ENCODE measurements at places on chromosomes 7 and 10. TPM values are rescaled to one million over a fixed set of nuclear protein-coding genes. Genes with fewer than 3 reads are reported as not detected.

LIPJ gene
- not detected for total RNA-seq

ZNF716 gene
- not detected for total RNA-seq

- H3K4me1 ChIP-seq = no peaks in the 10 kb centered on the region
- no peak for DNase-seq
- no peaks in the 10 kb centered on the region for H3K36me3 ChIP-seq
- H3K4me3 ChIP-seq = no peak overlapping the region
Measured at GRCh38 chr7:127968547-127968946, 62.7 kb downstream of the LRRC4 start.

BTBD16 gene
- total RNA-seq = not detected

- no peak overlapping the region for H3K27ac ChIP-seq
- no peaks in the 10 kb centered on the region for H3K27me3 ChIP-seq
- H3K4me1 ChIP-seq = no peaks in the 10 kb centered on the region
- no peak overlapping the region for H3K4me3 ChIP-seq
Measured at GRCh38 chr7:34425631-34426384, 232.2 kb upstream of the NPSR1 start.

DNA sequence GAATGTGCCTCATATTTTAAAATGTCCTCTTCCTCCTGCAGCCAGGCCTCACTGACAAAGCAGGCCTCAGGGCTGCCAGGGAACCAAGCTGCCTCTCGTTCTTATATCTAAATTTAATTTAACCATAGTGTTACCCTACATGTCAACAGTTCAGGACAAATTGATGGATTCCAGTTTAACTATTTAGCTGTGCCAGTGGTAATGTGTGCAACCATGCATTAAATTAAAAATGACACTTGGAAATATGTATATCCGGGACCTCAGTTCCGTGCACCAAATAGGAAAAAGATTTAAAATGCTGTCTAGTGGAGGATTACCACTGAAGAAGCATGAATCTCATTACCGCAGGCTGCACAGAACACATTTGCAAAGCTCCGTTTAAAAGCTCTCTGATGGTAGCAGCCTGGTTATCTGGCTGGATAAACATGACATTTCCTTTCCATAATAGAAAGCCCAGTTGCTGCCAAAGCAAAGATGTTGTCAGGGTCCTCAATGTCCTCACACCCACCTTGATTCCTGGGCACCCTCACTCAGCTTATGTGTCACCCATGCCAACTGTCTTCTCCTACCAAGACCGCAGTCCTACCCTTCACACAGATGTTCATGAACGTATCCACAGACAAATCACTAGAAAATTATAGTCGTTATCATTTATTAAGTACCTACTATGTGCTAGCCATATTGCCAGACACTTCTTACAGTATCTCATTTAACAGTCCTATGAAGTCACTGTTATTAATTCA lies 73.3 kb upstream of the FRMD4A start:
- H3K36me3 ChIP-seq = no peaks in the 10 kb centered on the region
- H3K27ac ChIP-seq = no peak overlapping the region
- DNase-seq = no peak
- peaks cover 3% of the 10 kb centered on the region for H3K4me1 ChIP-seq
- H3K27me3 ChIP-seq = no peaks in the 10 kb centered on the region
- H3K4me3 ChIP-seq = no peak overlapping the region

SSMEM1 gene
- not detected for total RNA-seq

PDE6C gene
- total RNA-seq = not detected

GRCh38 chr7:132152131-132152889 lies 424.0 kb downstream of the PLXNA4 start:
- H3K36me3 ChIP-seq = peaks cover 4% of the 10 kb centered on the region
- H3K27ac ChIP-seq = no peak overlapping the region
- H3K4me3 ChIP-seq = no peak overlapping the region
- no peak for DNase-seq

- H3K27ac ChIP-seq = peak overlapping the region; percentile 10
- peaks cover 20% of the 10 kb centered on the region for H3K4me1 ChIP-seq
- no peak for DNase-seq
- H3K36me3 ChIP-seq = no peaks in the 10 kb centered on the region
Measured at GRCh38 chr7:73715648-73716317, 3.7 kb downstream of the STX1A start.

GRCh38 chr7:48140001-48140681 lies 31.1 kb upstream of the ABCA13 start:
- H3K4me3 ChIP-seq = no peak overlapping the region
- H3K4me1 ChIP-seq = no peaks in the 10 kb centered on the region
- no peaks in the 10 kb centered on the region for H3K36me3 ChIP-seq
- H3K27me3 ChIP-seq = no peaks in the 10 kb centered on the region
- no peak overlapping the region for H3K27ac ChIP-seq

DNA sequence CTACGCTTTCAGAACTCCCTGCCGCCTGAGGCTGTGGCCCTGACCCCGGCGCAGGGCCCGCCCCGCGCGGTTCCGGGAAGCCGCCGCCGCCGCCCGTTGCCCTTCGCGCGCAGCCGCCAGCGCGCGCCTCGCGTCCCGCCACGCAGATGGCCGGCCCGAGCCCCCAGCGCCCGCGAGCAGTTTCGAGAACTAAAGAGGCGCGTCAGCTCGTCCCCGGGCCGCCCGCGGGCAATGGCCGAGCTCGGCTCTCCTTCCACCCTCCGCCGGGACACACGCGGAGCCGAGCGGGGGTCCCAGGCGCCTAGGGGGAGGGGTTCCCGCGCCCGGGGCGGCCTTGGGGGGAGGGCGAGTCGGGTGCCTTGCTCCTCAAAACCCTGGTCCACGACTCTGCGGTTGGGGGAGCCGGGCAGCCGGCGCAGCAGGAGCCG lies 1.8 kb downstream of the HNRNPF start:
- peak overlapping the region; percentile 100 for H3K27ac ChIP-seq
- DNase-seq = no peak
- peaks cover 32% of the 10 kb centered on the region for H3K4me1 ChIP-seq
- no peaks in the 10 kb centered on the region for H3K36me3 ChIP-seq

PLXNA4 gene
- 27.1 TPM for total RNA-seq

DNA sequence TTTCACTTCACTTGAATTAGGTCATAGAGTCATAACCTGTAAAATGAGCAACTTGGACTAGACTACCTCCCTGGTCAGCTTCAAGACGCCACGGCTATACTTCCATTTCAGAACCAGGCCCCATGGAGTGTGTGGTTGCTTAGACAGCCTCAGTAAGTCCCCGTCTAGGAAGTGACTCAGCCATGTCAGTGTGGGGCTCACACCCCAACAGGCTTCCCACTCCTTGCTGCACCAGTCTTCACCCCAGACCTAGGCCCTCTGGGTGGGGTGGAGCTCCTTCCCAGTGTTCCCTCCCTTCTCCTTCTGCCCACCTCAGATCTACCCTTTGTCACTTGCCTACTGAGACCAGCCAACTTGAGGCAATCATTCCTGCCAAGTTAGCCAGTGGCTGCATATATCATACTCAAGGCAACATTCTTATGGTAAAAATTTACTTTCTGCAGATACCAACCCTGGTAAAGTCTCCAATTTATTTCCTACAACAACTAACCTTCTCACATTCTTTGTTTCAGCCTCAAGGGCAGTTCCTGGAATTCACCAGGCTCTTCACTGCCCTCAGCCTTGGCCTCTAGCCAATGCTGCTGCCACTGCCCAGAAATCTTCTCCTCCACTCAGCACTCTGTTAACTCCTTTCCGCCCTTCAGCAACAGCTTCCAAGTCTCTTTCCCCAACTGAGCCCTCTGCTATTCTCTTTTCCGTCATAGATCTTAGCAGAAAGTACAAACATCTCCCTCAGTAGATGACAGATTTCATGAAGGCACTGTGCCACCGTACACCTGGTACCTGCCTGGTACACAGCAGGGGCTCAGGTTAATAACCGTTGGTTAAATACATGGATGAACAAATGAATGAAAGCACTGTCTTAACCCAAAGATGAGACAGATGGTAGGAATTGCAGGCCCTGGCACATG lies 31.3 kb upstream of the ZNRF2 start:
- no peak overlapping the region for H3K4me3 ChIP-seq
- H3K27ac ChIP-seq = no peak overlapping the region
- H3K27me3 ChIP-seq = no peaks in the 10 kb centered on the region
- H3K36me3 ChIP-seq = no peaks in the 10 kb centered on the region
- no peak for DNase-seq
- H3K4me1 ChIP-seq = no peaks in the 10 kb centered on the region

PNLIPRP3 gene
- total RNA-seq = not detected

DNA sequence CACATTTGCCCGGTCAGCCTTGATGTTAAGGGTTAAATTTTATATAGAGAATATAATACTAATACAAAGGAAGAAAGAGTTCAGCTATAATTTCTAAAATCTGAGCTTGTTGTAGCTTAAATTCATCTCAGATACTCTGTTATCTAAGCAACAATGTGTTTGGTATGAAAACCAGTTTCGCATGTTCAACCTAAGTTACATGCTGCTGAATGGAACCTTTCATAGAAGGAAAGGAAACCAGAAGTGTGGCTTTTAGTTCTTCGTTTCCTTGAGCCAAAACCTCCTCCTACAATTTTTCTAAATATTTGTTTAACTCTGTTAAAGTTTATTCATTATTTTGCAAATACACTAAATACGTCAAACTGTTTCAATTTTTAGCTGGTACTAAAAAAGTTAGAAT lies 18.5 kb downstream of the AGR2 start:
- H3K27ac ChIP-seq = no peak overlapping the region
- H3K4me3 ChIP-seq = no peak overlapping the region
- DNase-seq = no peak
- H3K36me3 ChIP-seq = no peaks in the 10 kb centered on the region
- no peaks in the 10 kb centered on the region for H3K4me1 ChIP-seq
- H3K27me3 ChIP-seq = no peaks in the 10 kb centered on the region

- no peaks in the 10 kb centered on the region for H3K36me3 ChIP-seq
- no peak overlapping the region for H3K4me3 ChIP-seq
- no peak for DNase-seq
- H3K27me3 ChIP-seq = no peaks in the 10 kb centered on the region
Measured at GRCh38 chr10:76022366-76022765, 590.9 kb downstream of the LRMDA start.

GRCh38 chr10:78171633-78172400 lies 138.2 kb downstream of the RPS24 start:
- H3K4me1 ChIP-seq = no peaks in the 10 kb centered on the region
- no peaks in the 10 kb centered on the region for H3K27me3 ChIP-seq
- no peak overlapping the region for H3K27ac ChIP-seq

FAM25G gene
- total RNA-seq = not detected

- no peak overlapping the region for H3K27ac ChIP-seq
- H3K36me3 ChIP-seq = no peaks in the 10 kb centered on the region
- DNase-seq = no peak
- H3K27me3 ChIP-seq = no peaks in the 10 kb centered on the region
- no peak overlapping the region for H3K4me3 ChIP-seq
- no peaks in the 10 kb centered on the region for H3K4me1 ChIP-seq
Measured at GRCh38 chr7:125149151-125149550, 219.5 kb upstream of the POT1 start.

GRCh38 chr10:89591111-89591795 lies 53.8 kb downstream of the PANK1 start:
- H3K4me1 ChIP-seq = no peaks in the 10 kb centered on the region
- no peak for DNase-seq
- H3K27ac ChIP-seq = peak overlapping the region; percentile 47
- H3K36me3 ChIP-seq = no peaks in the 10 kb centered on the region

DNA sequence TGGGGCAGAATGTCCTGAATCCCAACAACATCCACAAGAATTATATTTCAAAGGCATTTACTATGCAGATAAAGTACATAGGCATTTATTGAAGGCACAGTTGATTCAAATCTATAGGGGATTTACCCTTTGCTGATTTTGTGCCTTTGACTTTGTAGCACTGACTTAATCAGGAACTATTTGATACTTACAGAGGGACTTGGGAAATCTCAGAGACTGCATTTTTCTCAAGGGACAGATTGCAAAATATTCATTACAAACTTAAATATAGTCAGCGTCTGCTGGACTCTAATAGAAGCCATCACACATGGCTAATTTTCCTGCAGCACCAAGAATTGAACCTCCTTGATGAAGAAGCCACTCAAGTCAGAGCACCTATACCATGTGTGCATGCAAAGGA lies 44.9 kb downstream of the FAS start:
- no peak overlapping the region for H3K4me3 ChIP-seq
- H3K27ac ChIP-seq = no peak overlapping the region
- H3K4me1 ChIP-seq = no peaks in the 10 kb centered on the region
- no peaks in the 10 kb centered on the region for H3K27me3 ChIP-seq
- no peak for DNase-seq
- H3K36me3 ChIP-seq = no peaks in the 10 kb centered on the region

DNA sequence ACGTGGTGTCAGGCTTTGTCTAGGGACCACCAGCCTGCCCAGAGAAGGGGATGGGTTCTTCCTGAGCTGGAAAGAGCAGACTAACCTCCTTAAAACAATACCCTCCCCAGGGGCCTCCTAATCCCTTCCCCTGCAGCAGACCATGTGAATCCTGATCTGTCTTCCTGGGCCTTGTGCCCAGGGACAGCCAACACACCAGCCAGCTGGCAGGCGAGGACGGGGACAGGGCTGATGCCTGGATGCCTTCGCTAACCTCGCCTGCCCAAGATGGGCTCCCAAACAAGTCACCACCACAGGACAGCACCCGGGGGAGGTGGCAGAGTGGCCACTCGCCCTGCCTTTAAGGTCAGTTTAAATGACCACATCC lies 17.6 kb downstream of the PODXL start:
- H3K27ac ChIP-seq = no peak overlapping the region
- H3K4me1 ChIP-seq = no peaks in the 10 kb centered on the region
- no peak for DNase-seq

GRCh38 chr10:28360175-28360574 lies 57.3 kb upstream of the MPP7 start:
- H3K27ac ChIP-seq = no peak overlapping the region
- no peak for DNase-seq
- H3K4me1 ChIP-seq = no peaks in the 10 kb centered on the region
- H3K27me3 ChIP-seq = no peaks in the 10 kb centered on the region

GRCh38 chr10:4623757-4624420 lies 202.1 kb upstream of the AKR1E2 start:
- no peaks in the 10 kb centered on the region for H3K4me1 ChIP-seq
- no peak overlapping the region for H3K4me3 ChIP-seq
- H3K27ac ChIP-seq = no peak overlapping the region
- H3K27me3 ChIP-seq = no peaks in the 10 kb centered on the region
- H3K36me3 ChIP-seq = no peaks in the 10 kb centered on the region

PROSER2 gene
- total RNA-seq = 4.8 TPM

AEBP1 gene
- total RNA-seq = 1,349 TPM

GRCh38 chr10:28841625-28842024 lies 164.3 kb downstream of the BAMBI start:
- DNase-seq = peak; percentile 71
- peak overlapping the region; percentile 72 for H3K27ac ChIP-seq
- peaks cover 5% of the 10 kb centered on the region for H3K4me1 ChIP-seq
- H3K4me3 ChIP-seq = no peak overlapping the region

ELMO1 gene
- 40.8 TPM for total RNA-seq

PON2 gene
- total RNA-seq = 59.8 TPM

Data from ascending aorta (tissue), 2 donors.